ENCODE measurements at places on chromosomes 16 and 17.
A peak's percentile ranks its signal among the peaks of the same experiment; 100 is the strongest.

- DNase-seq = no peak
Measured at GRCh38 chr16:2711370-2712062, 8.5 kb downstream of the PRSS27 start.

GRCh38 chr17:66734186-66734943 is 100.6 kb upstream of the CACNG5 start:
- no peak for DNase-seq

GRCh38 chr17:68457539-68458259 is 403 bp upstream of the WIPI1 start:
- peak; percentile 99 for DNase-seq

DNA sequence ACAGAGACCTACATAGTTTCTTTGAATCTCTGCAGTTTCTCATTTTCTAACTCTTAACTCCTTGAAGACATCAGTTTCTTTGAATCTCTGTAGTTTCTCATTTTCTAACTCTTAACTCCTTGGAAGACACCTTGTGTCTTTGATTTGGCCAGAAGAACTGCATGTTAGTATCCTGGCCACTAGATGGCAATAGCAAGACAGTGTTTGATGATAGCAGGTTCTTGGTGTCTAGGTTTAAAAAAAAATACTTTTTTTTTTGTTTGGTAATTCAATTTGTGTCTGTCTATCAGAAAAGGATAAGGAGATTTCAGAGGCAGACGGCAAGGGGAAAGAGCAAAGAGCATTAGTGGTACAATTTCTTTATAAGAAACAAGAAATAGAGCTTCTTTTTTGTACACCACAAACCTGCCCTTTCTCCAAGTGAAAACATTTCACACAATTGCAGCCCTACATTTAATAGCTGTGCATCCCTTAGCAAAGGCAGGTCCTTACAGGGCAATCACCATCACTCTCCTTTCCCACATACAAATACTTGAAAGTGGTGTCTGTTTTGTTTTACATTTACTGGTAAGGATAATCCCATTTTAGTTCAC is 1324.9 kb upstream of the CDH8 start:
- peak; percentile 29 for DNase-seq

DNA sequence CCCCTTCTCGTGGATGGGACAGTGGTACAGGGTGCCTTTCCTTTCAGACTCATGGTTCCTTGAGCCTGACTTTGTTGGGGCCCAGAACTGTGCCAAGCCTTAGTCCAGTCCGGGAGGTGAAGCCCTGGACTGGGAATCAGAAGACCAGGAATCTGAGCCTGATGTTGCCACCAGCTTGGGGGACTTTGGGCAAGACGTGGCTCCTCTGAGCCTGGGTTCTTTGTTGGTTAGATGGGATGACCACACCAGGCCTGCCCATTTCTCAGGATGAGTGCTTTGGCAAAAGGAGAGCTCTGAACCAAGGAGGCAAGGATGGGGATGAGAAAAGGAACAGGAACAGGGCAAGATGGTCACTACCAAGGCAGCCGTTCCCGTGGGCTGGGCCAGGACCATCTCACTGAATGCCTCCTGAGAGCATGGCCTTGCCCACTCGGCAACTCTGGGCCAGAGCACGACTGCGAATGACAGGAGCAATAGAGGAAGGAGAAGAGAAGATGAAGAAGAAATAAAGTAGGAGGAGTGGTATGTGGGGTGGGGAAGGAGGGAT is 32.5 kb downstream of the PITPNM3 start:
- DNase-seq = no peak

GRCh38 chr17:15446036-15446435 is 21.4 kb downstream of the CDRT4 start:
- DNase-seq = no peak

- no peak for DNase-seq
Measured at GRCh38 chr17:58039975-58040374, 32.9 kb upstream of the SRSF1 start.

DNA sequence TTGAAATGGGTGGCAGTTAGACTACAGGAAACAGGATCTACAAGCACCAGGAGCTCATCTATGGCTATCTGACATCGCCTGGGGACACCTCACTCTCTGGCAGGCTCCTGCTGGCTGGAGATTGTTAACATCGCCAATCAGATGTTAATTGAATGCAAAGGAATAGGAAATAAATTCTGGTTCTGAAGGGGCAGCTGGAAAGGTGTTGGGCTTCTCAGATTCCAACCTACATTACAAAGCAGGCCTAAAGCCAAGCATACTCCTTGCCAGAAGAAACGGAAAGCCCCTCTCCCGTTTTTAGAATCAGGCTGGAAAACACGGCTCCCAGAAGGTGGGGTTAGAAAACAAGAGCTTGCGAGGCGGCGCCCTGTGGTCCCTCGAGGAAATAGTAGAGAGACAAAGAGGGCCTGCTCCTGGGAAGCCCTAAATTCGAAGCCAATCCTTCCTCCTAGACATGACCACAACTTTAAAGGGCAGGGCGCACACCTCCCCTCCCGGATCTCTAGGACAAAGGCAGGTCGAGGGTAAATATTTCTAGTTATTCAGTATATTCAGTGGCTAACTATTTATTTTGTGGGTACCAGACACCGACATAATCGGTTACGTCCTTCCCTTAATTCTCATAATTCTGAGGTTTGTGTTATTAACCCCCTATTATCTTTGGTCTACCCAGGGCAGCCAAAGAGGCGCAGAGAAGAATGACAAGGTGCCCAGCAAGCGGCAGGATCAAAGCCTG is 763 bp upstream of the TOM1L1 start:
- DNase-seq = peak; percentile 11

GRCh38 chr17:40062329-40063186 is at the start of gene THRA:
TSS of gene THRA (plus strand) at chr17:40062965. CDS start at chr17:40074489, 11,524 bp downstream.
- DNase-seq = no peak

DNA sequence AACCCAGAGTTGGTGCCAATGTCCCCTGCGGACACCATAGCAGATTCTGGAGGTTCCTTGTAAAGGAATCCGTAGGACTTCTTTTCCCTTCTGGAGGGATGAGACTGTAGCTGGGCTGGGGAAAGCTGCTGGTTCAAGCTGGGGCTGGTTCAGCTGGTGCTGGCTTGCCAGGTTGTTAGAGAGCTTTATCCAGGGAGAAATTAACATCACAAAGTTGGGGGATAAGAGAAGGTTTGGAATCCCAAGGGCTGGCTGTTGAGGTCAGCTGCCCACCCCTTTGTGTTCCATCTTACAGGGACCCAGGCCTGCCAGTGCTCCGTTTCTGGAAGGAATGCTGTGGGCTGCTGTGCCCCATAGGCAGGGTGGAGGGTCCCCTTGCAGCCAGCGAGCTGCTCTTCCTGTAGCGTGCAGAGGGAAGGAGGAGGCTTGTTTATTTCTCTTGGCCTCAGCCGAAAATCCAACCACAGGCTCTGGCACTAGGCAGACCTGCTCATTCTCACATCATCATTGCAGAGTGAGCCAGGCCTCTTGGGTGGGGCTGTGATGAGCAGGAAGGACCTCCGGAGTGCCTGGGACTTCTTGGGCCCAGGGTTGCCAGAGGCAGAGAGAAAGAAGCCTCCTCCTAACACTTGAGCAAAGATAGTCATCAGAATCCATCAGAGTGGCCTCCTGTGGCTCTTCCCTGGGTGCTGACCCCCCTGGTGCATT is 251.1 kb downstream of the SEC14L1 start:
- DNase-seq = peak; percentile 85
